H1 (cell line): ENCODE measurements at places on chromosomes 12 and 14. TPM values are rescaled to one million over a fixed set of nuclear protein-coding genes. Genes with fewer than 3 reads are reported as not detected.
A peak's percentile ranks its signal among the peaks of the same experiment; 100 is the strongest.

- no peak overlapping the region for H3K27ac ChIP-seq
- H3K4me3 ChIP-seq: no peak overlapping the region
- no peaks in the 10 kb centered on the region for H3K36me3 ChIP-seq
- no peaks in the 10 kb centered on the region for H3K4me1 ChIP-seq
- DNase-seq: no peak
- H3K27me3 ChIP-seq: no peaks in the 10 kb centered on the region
Measured at GRCh38 chr12:43011383-43011926, 421.9 kb upstream of the PRICKLE1 start.

DNA sequence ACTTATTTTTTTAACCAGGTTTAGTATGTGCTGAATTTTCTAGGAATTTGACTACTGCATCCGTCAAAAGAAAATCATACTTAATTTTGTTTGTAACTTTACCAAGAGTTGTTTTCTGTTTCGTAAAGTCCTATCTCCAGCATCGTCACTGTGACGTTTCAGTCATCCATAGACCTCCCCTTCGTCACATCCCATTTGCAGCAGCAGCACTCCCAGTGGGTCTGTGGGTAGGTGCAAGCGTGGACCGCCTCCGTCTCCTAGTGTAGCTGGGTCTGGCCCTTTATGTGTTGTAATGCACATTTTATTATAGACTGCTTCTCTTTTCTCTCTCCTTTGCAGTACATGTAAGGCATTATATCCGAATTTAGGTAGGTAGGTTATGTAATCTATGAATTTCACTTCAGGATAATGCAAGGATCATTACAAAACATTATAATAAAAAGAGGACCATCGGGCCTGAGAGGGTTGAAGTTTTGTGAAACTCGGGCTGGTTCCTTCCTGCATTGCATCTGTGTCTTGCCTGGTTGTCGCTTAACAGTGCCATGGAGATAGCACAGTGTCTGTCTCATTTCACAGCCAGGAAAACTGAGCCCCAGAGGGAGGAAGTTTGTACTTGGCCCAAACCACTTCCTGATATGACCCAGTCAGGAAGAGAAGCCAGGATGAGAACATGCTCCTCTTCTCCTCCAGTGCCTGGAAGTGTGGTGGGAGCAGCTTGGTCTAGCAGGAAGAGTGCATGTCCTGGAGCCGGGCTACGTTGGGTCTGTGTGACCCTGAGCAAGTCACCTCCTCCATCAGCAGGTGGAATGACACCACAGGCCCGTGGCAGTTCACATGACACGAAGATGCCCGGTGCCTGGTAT, 41.3 kb downstream of the EVL start:
- no peak overlapping the region for H3K4me3 ChIP-seq
- H3K36me3 ChIP-seq: no peaks in the 10 kb centered on the region
- H3K27ac ChIP-seq: no peak overlapping the region
- H3K27me3 ChIP-seq: no peaks in the 10 kb centered on the region
- H3K4me1 ChIP-seq: no peaks in the 10 kb centered on the region
- no peak for DNase-seq

Gene SLCO1A2
- total RNA-seq: 4.4 and 5.1 TPM in 2 replicates

GRCh38 chr14:73269729-73270531, 32.6 kb downstream of the PAPLN start:
- no peak overlapping the region for H3K27ac ChIP-seq
- peaks cover 6% of the 10 kb centered on the region for H3K4me1 ChIP-seq
- H3K36me3 ChIP-seq: peaks cover 6% of the 10 kb centered on the region
- H3K4me3 ChIP-seq: peak overlapping the region; percentile 43

Gene CLEC4D
- not detected in 2 replicates for total RNA-seq

- H3K4me3 ChIP-seq: no peak overlapping the region
- H3K27ac ChIP-seq: no peak overlapping the region
- no peaks in the 10 kb centered on the region for H3K27me3 ChIP-seq
- no peaks in the 10 kb centered on the region for H3K4me1 ChIP-seq
- DNase-seq: no peak
Measured at GRCh38 chr12:87660987-87661774, 368.0 kb downstream of the C12orf50 start.

DNA sequence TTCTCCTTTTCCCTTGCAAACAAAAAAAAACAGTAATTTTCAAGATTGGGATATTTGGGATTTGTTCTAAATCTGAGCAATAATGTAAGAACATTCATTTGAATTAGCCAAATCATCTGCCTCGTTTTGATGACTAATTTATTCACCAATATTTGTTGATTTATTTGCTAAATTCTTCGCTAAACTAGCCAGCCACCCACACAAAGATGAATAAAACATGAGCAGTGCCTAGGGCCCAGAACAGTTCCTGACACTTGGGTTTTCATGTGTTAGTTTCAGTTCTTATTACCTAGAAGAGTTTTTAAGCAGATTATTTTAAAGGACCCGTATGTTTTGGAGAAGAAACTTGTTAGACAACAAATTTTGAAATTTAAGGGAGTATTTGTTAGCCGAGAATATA, 1.4 kb downstream of the ETNK1 start:
- no peaks in the 10 kb centered on the region for H3K36me3 ChIP-seq
- H3K27ac ChIP-seq: no peak overlapping the region
- H3K4me1 ChIP-seq: 0 out of 2 replicates have a peak, but pooled peaks cover 6% of the 10 kb centered on the region
- H3K27me3 ChIP-seq: no peaks in the 10 kb centered on the region
- H3K4me3 ChIP-seq: peak overlapping the region; percentile 83

- H3K4me3 ChIP-seq: no peak overlapping the region
- H3K4me1 ChIP-seq: no peaks in the 10 kb centered on the region
- DNase-seq: no peak
- H3K36me3 ChIP-seq: no peaks in the 10 kb centered on the region
- no peaks in the 10 kb centered on the region for H3K27me3 ChIP-seq
Measured at GRCh38 chr12:56951582-56952339, 5.6 kb downstream of the RDH16 start.

DNA sequence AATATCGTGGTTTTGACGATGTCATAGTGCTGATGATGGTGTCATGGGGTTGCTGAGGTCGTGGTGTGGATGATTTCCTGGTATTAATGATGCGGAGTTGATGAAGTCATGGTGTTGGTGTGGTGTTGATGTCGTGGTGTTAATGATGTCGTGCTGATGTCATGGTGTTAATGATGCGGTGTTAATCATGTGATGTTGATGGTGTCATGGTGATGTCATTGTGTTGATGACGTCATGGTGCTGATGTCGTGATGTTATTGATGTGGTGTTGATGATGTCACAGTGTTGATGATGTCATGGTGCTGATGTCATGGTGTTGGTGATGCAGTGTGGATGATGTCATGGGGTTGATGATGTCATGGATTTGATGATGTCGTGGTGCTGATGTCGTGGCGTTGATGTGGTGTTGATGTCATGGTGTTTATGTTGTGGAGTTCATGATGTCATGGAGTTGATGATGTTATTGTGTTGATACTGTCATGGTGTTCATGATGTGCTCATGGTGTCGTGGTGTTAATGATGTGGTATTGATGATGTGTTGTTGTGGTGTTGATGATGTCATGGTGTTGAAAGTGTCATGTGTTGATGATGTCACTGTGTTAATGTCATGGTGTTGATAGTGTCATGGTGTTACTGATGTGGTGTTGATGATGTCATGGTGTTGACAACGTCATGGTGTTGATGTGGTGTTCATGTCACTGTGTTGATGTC, 48.5 kb upstream of the RIMBP2 start:
- H3K4me3 ChIP-seq: no peak overlapping the region
- no peaks in the 10 kb centered on the region for H3K36me3 ChIP-seq
- no peaks in the 10 kb centered on the region for H3K4me1 ChIP-seq

DNA sequence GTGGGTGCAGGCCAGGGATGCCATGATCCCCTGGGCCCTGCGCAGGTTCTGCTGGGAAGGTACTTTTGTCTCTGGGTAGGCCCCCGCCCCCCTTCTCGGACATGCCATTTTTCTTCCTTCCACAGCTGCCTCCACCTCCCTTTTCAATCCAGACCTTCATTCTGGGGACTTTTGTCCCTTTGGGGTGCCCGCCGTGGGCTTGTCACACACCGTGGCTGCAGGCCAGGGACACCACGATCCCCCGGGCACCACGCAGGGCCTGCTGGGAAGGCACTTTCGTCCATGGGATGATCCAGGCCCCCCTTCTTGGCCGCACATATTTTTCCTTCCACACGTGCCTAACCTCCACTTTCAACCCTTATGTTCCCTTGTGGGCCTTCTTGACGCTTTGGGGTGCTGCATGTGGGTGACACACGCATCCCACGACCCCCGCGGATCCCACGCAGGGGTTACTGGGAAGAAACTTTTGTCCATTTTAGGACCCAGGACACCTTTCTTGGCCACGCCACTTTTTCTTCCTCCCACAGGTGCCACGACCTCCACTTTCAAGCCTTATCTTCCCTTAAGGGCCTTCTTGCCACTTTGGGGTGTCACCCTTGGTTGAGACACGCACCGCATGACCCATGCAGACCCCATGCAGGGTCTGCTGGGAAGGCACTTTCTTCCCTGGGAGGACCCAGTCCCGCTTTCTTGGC, 272.5 kb downstream of the ALG10 start:
- H3K4me1 ChIP-seq: no peaks in the 10 kb centered on the region
- H3K27me3 ChIP-seq: no peaks in the 10 kb centered on the region
- no peak overlapping the region for H3K4me3 ChIP-seq
- no peak overlapping the region for H3K27ac ChIP-seq

Gene DACT1
- total RNA-seq: 26.2 and 29.8 TPM in 2 replicates

GRCh38 chr14:95128140-95128539, 29.2 kb downstream of the DICER1 start:
- H3K27ac ChIP-seq: no peak overlapping the region
- H3K27me3 ChIP-seq: no peaks in the 10 kb centered on the region
- peaks cover 5% of the 10 kb centered on the region for H3K4me1 ChIP-seq
- H3K4me3 ChIP-seq: no peak overlapping the region

Gene TMEM30B
- 11.0 and 11.2 TPM in 2 replicates for total RNA-seq

Gene TAS2R46
- total RNA-seq: 0.48 TPM in 1 of 2 replicates, not detected in the other

GRCh38 chr14:34164162-34164864, 213.4 kb upstream of the EGLN3 start:
- H3K4me1 ChIP-seq: no peaks in the 10 kb centered on the region
- no peak overlapping the region for H3K27ac ChIP-seq
- H3K27me3 ChIP-seq: no peaks in the 10 kb centered on the region
- no peaks in the 10 kb centered on the region for H3K36me3 ChIP-seq
- H3K4me3 ChIP-seq: no peak overlapping the region
- DNase-seq: no peak

Gene IFNG-AS1
- total RNA-seq: not detected in 2 replicates

GRCh38 chr14:72597252-72598233, 296.4 kb downstream of the DPF3 start:
- H3K36me3 ChIP-seq: no peaks in the 10 kb centered on the region
- no peak overlapping the region for H3K27ac ChIP-seq
- no peak overlapping the region for H3K4me3 ChIP-seq
- no peak for DNase-seq
- H3K27me3 ChIP-seq: no peaks in the 10 kb centered on the region
- H3K4me1 ChIP-seq: peaks cover 11% of the 10 kb centered on the region

GRCh38 chr14:24542346-24542936, 33.6 kb downstream of the CTSG start:
- H3K27me3 ChIP-seq: no peaks in the 10 kb centered on the region
- H3K4me1 ChIP-seq: no peaks in the 10 kb centered on the region
- no peak overlapping the region for H3K4me3 ChIP-seq
- no peak overlapping the region for H3K27ac ChIP-seq
- H3K36me3 ChIP-seq: no peaks in the 10 kb centered on the region

DNA sequence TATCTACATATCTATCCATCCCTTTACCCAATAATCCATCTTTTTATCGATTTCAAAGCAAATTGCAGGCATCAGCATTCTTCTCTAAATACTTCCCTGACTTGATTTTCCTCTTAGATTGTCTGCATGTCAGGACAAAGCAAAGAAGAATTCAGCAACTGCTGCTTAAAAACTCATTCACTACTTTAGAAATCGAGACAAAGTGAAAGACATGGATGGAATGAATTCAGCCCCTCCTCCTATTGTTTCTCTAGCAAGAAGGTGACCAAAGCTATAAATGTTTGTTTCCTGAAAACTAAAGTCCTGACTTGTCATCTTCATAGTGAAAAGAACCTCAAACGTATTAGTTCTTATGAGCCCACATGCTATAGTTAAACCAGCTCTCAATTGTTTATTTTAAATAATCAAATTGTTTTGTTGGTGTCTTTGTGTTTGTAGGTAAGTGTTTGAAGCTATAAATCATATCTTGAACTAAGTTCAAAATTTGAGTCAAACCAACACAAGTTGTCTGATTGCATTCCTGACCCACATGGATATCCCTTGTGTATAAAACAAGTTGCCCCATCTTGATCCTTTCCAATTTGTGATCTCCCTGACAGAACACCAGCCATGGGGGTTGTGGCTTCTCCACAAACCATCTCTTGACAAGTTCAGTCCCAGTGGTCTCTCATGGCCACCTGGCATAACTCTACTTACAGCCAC, 58.6 kb upstream of the ARHGAP5 start:
- DNase-seq: no peak
- no peaks in the 10 kb centered on the region for H3K27me3 ChIP-seq
- H3K36me3 ChIP-seq: no peaks in the 10 kb centered on the region
- H3K27ac ChIP-seq: no peak overlapping the region
- no peak overlapping the region for H3K4me3 ChIP-seq

Gene SPSB2
- 13.0 and 13.9 TPM in 2 replicates for total RNA-seq

Gene CREBL2
- 16.2 and 18.3 TPM in 2 replicates for total RNA-seq
